Activated naive CD4-positive, alpha-beta T cell treated with anti-CD3 and anti-CD28 coated beads for 36 hours (primary cell): ENCODE measurements at places on chromosomes 13 and 19. TPM values are rescaled to one million over a fixed set of nuclear protein-coding genes. Genes with fewer than 3 reads are reported as not detected.
A peak's percentile ranks its signal among the peaks of the same experiment; 100 is the strongest.

Gene LILRA5
- not detected for total RNA-seq

- DNase-seq: no peak
Observed at GRCh38 chr13:79637133-79637763, 156.3 kb downstream of the NDFIP2 start.

- DNase-seq: peak; percentile 60
Observed at GRCh38 chr19:6963937-6964336, 57.3 kb downstream of the MBD3L2B start.

Gene RGL3
- not detected for total RNA-seq

GRCh38 chr13:89307278-89307677 is 1636.1 kb downstream of the SLITRK5 start:
- no peak for DNase-seq

GRCh38 chr19:57641715-57642234 is 8.8 kb downstream of the ZNF211 start:
- no peak for DNase-seq

- DNase-seq: no peak
Observed at GRCh38 chr19:44649578-44650145, 6.0 kb downstream of the PVR start.

DNA sequence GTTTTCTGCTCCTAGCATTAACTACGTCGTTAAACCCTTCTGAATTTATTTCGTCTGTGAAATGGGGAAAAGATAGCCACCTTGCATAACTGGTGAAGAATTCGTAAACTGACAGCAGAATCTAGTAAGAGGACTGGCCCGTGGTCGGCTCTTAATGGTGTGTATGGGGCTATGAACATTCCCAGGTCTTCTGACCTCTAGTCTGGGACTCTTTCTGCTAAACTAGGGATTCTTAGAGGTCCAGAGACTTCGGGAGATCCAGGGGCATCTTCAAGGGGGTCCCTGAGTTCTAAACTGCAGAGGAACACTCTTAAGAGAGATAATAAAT is 231.1 kb upstream of the SERP2 start:
- no peak for DNase-seq

DNA sequence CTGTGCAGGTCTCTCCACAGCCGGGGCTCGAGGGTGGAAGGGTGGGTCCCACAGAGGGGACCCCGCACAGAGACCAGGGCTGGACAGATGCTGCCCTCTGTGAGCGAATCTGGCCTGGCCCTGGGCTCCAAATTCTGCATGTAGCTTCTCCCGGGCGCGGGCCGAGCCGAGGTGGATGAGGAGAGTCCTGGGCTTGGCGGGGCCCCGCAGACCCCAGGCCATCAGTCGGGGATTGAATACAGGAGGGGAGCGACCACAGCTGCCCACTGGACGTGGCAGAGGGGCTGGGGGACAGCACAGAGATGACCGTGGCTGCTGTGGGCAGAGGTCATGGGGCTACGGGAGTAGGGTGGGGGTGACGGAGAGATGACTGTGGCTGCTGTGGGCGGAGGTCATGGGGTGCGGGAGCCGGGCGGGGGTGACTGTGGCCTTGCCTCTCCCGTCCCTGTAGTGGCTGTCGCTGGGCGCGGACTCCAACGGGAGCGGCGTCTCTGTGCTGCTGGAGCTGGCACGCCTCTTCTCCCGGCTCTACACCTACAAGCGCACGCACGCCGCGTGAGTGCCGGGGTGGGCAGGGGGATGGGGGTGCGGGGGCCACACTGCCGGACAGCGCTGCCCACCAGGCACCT is 15.5 kb downstream of the NCLN start:
- DNase-seq: no peak

Gene B3GNT3
- total RNA-seq: 0.19 TPM

Gene ZBTB32
- total RNA-seq: 174 TPM

- DNase-seq: no peak
Observed at GRCh38 chr13:34553376-34553775, 388.7 kb upstream of the NBEA start.

DNA sequence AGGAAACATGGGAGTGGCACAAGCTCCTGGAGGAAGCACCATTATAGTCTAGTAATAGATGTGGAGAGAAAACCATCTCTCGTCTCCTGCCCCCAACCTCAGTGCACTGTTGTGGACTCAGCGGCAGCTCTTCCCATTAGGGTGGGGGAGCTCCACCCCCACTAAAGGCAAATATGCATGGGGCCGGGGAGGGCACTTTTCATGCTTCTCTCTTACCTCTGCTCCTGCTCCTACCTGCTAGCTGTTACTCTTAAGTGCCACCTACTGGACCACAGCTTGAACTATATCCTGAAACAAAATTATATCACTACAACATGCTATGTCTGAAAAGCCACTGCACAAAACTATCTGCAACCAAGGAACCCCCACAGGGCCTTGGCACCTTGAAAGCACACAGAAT is 112.6 kb upstream of the DACH1 start:
- no peak for DNase-seq

Gene ZNF793
- 3.9 TPM for total RNA-seq

Gene PTH2
- total RNA-seq: not detected

GRCh38 chr19:33804021-33804799 is 7.5 kb downstream of the KCTD15 start:
- no peak for DNase-seq

- DNase-seq: no peak
Observed at GRCh38 chr19:47377801-47378200, 28.7 kb downstream of the DHX34 start.

DNA sequence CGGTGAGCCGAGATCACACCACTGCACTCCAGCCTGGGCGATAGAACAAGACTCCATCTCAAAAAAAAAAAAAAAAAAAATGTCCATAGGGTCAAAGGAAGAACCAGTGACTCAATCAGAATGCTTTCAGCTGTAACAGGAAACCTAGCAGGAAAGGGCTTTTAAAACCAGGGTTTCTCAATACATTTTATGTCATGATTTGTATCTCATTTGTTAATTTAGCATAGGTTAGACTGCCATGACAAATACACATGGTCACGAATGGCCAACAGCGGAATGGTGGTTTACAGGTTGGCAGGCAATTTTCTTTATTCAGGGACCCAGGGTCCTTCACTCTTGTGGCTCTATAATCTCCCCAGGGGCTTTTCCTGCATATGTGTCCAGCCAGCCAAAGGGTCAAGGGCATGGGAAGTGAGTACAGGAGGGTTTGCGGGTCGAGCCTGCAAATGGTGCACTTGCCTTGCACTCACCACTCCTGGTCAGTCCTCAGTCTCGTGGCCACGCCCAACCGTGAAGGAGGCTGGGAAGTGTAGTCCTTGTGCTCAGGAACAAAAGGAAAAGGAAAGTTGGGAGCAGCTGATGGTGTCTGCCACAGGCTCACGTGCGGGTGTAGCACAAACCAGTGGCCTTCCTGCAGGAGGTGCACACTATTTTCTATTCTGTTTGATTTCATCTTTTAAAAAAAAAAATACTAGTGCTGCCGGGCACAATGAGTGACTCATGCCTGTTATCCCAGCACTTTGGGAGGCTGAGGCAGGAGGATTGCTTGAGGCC is 14.8 kb downstream of the DHX34 start:
- no peak for DNase-seq

Gene GGN
- total RNA-seq: 0.26 TPM

Gene ZNF726
- total RNA-seq: 22.8 TPM

- DNase-seq: no peak
Observed at GRCh38 chr13:25836574-25837336, 215.1 kb downstream of the SHISA2 start.

DNA sequence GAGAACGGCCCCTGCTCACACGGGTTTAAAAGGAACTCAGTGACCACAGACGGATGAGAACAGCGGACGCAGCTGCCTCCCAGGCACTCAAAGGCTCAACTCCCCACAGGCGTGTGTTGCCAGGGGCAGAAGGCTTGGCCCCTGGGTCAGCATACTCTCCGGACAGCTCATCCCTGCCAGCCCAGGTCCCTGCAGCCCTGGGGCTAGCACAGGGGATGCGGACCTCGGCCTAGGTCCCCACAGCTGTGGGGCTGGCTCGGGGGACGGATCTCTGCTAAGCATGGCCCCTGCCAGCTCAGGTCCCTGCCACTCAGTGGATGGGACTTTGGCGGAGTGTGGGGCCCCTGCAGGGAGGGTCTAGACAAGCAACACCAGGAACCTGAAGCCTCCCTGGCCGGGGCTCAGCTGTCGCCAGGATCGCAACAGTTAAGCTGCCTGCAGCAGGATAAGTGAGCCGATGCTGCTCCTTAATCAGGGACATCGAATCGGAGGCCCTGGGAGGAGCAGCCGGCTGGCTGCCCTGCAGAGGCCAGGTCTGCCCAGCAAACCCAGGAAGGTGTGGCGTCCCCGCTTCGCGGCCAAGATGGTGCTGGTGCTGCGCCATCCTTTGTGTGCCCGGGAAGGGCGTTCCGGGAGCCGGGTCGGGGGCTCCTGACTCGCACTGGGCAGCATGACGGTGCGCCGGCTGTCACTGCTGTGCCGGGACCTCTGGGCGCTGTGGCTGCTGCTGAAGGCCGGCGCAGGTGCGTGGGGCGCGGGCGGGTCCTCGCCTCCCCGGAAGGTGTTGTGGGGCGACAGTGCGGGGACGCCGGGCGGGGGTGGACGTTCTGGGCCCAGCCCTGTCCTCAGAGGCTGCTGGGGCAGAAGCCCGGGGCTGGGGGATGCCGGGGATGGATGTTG is 32.5 kb downstream of the MCF2L start:
- DNase-seq: no peak
